SJSA1 (cell line): ENCODE measurements at places on chromosomes 2 and 18.
A peak's percentile ranks its signal among the peaks of the same experiment; 100 is the strongest.

GRCh38 chr2:38702413-38702812, 36.5 kb downstream of the GALM start:
- DNase-seq, result peak; percentile 40

GRCh38 chr2:28343971-28344715, 48.5 kb upstream of the FOSL2 start:
- DNase-seq, result no peak

- DNase-seq, result no peak
These were observed 1407.4 kb downstream of the SUCLG1 start for GRCh38 chr2:83051538-83052170.

DNA sequence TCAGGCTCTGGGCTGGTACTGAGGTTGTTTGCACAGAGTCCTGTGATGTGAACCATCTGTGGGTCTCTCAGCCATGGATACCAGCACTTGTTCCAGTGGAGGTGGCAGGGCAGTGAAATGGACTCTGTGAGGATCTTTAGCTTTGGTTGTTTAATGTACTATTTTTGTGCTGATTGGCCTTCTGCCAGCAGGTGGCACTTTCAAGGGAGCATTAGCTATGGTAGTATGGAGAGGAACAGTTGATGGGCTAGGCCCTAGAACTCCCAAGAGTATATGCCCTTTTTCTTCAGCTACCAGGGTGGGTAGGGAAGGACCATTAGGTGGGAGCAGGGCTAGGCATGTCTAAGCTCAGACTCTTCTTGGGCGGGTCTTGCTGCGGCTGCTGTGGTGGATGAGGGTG, 257.0 kb upstream of the GYPC start:
- DNase-seq, result no peak

GRCh38 chr2:119011910-119012209, 69.9 kb downstream of the MARCO start:
- DNase-seq, result no peak

DNA sequence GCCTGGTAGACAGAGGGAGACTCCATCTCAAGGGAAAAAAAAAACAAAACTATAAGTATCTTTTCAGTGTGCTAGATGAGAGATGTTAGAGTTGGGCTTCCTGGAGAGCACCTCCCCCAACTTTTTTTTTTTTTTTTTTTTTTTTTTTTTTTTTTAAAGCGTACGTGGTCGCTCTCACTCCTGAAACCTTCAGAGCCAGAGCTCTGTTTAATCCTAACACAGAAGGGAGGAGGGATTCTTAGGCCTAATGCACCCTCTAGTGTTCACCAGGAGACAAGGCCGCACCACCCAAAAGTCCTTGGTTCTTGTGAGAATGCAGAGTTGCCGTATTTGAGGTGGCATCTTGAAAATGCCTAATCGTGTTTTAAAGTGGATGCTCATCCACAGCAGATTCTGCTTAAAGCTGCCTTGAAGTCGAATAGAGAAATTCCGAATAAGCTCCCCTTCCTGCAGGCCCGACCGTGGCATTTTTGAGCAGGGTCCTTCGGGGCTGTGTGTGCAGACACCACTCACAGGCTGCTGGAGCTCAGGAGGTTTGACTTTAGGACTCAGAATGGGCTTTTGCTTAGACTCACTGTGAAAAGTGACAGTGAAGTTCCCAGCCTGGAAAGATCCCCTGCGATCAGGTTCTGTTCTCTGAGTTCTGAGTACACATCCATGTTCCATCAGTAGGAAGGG, 252.6 kb downstream of the AGAP1 start:
- DNase-seq, result peak; percentile 83

DNA sequence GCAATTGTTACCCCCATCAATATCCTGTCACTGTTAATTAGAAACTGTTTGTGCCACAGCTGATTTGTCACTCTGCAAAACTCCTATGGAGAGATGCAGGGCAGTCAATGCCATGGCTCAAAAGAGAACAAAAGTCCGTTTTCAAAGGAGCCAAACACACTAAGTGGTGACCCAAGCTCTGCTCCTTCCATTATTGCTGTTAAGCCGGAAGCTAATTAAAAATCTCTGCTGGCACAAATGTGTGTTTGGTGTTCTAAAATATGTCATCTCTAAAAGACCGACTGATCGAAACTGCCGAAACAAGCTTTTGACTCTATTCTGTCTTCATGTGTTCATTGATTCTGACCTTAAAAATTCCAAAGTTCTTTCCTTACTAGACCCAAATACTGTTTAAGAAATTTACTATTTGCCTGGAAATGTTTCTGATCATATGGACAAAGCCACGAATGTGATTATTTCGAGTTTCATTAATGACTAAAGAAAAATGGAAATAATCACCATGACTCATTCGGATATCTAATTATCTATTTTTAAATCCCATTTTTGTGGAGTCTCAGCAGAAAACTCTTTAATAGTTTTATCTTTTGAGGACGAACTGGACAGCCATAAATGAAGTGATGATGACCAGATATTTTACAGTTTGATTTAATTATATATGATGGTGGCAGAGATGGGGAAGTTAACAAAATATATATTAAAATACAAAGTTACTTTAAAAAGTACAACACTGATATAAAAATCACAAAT, 287.6 kb downstream of the SOCS6 start:
- DNase-seq, result no peak

DNA sequence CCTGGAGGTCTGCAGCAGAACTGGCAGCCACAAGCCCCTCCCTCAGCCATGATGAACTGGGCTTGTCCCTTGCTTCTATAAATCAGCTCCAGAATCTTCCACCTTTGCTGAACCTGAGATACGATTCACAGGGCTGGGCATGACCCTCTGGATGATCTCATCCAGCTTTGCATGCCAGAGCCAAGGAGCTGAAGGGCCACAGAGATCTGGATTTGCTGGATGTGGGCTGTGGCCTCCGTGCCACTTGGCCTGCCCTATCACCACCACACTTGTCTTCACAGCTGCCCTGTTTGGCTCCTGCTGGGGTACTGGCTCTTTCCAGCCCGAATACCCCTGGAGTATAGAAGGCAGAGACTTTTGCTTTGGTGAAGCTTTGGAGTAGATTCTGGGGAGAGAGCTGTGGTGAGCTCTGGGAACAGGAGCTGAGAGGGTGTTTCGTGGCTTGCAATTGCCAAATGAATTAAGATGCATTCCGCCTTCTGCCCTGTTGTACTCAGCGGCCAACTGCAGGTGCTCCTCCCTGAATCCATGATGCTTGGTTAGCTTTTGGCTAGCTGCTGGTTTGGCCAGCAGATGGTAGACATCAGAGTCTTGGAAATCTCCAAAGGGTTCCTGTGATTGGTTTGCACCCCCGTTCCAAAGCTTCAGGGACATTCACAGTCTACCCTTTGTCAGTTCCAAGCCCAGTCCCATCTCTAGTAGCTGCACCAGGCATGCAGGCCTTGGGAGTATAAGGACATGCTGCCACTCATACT, 30.9 kb upstream of the GIGYF2 start:
- no peak for DNase-seq

DNA sequence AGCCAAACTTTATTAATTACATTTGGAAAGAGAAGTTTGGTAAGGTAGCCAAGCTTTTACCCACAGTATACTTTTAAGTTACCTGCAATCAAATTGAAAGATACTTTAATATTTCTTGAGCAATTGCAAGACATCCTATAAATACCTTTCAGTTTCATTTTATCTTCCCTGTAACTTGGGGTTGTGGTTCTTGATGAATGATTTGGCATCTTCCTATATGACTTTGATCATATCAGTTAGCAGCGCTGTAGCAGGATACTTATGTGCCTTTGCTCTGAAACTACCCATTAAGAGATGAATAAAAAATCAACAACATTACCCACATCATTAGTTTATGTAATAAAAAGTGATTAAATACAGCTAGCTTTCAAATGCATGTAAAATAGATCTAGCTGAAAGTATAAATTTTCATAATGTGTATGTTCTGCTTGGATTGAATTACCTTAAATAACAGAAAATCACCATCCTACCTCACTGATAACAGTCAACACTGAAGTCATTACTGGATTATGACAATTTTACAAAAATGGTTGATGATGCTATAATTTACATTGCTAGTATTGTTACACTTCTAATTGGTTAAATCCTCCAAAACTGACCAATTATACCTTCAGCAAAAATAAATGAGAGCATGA, 50.4 kb downstream of the MMADHC start:
- no peak for DNase-seq

DNA sequence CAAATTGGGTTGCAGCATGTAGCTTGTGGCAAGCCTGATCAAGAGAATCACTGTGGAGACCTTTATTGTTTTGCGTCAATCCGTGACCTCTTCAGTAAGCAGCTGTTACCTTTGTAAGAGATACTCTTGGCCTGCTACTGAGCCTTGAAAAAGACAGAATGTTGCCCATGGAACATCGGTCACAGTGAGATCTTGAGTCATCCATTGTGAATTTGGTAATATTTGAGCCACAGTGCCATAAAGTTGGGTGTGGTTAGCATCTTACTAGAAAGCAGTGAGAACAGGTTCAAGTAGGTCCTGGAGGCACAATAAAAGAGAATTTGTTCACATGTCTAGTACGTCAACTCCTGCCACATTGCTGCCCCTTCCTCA, 12.7 kb upstream of the EFR3B start:
- DNase-seq, result no peak

- DNase-seq, result no peak
These were observed 99.2 kb downstream of the NFATC1 start for GRCh38 chr18:79494936-79495335.

GRCh38 chr2:111108745-111109271, 11.9 kb upstream of the BCL2L11 start:
- DNase-seq, result no peak

DNA sequence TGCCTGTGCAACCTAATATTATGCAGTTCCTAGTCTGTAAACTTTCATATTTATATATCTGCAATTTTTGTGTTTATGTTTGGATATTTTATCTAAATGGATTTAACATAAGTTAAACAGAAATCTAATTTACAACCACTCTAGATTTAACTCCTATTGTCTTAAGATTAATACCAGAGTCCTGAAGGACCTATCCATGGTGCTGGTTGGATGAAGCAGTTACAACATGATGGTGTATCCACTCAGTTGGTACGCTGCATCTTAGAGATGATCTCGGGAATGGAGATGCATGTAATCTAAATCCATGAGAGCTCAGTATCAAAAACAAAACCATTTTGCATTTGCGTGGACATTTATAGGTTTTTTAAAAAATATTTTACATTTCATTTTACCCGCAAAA, 745.9 kb upstream of the SLC8A1 start:
- DNase-seq, result no peak

DNA sequence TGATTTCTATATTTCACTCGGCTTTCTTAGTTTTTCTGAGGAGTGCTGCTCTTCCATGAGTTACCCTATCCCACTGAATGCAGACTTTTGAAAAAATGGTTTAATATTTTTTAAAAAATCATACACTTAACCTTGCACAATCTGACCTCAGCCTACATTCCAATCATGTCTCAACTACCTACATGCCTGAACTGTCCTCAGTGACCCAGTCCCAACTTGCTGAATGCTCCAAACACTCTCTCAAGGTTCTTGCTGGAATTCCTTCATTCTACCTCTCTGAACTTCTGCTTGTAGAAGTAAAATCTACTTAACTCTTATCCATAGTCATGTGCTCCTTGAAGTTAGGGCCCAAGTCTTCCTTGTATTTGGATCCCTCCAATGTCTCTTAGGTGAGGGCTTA, 181.6 kb downstream of the XIRP2 start:
- DNase-seq, result no peak

- no peak for DNase-seq
These were observed 129.6 kb downstream of the CERS6 start for GRCh38 chr2:168585700-168586099.

DNA sequence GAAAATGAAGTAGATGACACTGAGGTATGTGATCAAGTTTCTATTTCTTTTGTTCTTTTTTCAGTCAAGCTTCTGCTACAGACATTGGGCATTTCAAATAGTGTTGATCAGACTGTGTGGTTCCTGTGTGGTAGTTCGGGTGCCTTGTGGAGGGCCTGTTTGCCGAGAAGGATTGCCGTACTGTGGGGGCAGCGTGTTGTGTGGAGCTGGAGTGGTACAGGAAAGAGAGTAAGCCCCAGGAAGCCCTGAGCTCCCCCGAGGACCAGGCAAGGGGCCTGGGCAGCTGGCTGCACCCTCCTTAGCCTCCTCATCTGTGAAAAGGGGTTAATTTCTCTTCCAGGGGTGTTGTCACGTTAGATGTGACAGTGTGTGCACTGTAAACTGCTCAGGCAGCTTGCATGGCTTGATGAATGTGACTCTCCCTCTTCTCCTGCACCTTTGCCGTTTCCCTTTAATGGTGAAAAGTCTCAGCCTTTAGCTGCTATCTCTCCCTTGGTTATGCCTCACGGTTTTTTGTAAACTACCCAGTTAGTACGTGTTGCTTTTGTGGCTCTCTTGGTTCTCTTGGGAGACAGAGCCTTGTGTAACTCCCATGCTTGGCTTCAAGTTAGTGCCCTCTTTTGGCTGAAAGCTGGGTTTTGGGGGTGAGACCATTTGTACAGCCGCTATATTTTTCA, 19.5 kb downstream of the C2orf74 start:
- no peak for DNase-seq

GRCh38 chr2:8676191-8676920, 5.5 kb upstream of the ID2 start:
- peak; percentile 62 for DNase-seq

GRCh38 chr2:221034026-221034701, 537.9 kb downstream of the EPHA4 start:
- DNase-seq, result no peak

DNA sequence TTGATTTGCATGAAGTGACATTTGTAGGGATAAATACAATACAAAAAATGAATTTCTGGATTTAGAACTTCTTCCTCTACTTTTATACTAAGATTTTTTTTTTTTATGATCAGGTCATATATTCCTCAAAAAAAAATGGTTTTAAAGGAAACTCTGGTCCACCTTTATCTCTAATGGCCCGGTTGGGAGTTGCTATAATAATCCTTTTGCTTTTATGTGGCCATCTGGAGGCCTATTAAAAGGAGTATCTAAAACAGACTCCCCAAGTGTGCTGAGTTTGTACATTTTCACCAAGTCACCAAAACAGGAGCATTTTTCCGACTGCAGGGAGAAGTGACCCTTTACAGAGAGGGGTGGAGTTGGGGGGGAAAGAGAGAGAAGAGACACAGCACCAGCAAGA, 329.2 kb upstream of the FIGN start:
- no peak for DNase-seq

- no peak for DNase-seq
These were observed 39.2 kb upstream of the LRRC30 start for GRCh38 chr18:7191736-7192135.

DNA sequence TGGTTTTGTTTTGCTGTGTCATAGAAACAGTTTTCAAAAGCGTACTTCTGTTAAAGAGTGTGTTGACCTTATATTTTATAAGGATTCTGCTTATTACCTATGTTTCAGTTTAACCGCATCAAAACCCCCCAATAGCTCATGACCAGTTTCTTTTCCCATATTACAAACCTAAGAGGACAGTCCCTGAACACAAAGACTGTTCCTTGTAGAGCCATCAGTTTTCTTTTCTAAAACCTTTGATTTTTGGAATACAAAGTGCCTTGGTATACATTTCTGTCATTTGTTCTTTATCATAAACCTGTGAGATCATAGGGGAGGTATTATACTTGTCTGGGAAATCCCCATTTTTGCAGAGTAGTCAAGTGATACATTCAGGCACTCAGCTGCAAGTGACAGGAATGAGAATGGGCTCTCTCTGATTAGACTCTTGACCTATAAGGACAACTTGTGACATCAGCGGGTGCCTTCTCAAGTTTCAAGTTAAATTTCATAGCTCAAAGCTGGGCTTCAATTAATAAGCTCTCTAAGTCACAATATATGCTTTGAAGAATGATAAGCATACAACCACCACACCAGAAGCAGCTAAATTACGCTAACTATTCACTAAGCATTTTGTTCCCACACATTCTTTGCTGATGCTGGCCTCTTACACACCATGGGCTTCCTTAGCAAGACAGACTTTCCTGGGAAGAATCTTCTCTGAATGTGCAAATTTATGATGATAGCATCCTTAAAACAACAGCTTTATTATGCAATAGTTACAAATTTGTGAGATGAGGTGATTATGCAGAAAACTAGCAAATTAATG, 97.5 kb upstream of the CD302 start:
- DNase-seq, result no peak
